ENCODE measurements at places on chromosomes 1 and 21.

DNA sequence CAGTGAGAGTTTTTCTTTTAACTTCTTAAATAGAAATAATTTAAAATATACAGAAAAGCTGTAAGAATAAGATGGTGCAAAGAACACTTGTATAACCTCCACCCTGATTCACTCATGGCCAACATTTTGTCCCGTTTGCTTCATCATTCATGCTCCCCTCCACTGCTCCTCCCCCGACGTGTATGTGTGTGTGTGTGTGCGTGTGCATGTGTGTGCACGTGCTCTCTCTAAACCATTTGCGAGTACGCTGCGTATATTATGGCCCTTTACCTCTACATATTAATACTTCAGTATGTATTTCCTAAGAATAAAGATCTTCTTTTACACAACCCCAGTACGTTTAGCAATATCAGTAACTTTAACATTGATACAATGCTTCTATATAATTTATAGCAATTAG is 43.0 kb downstream of the TRAF5 start:
- DNase-seq: no peak

DNA sequence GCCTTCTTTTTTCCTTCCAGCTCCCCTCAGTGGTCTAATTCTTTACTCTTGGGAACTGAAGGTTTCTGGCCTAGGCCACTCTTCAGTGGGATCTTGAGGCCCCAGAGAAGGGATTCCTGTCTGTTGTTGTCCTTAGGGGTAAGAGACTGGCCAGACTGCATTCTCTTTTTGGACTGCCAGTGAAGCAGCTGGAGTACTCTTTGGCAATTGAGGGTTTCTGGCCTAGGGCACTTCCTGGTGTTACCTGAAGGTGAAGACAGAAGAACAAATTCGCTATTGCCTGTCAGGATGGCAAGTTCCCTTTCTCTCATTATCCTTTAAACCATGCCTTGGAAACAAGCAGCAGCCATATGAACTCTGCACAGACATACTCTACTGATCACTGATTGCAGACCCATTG is 286.6 kb upstream of the ZP4 start:
- no peak for DNase-seq

- no peak for DNase-seq
Measured at GRCh38 chr21:40313260-40313659, 446.0 kb downstream of the PCP4 start.

DNA sequence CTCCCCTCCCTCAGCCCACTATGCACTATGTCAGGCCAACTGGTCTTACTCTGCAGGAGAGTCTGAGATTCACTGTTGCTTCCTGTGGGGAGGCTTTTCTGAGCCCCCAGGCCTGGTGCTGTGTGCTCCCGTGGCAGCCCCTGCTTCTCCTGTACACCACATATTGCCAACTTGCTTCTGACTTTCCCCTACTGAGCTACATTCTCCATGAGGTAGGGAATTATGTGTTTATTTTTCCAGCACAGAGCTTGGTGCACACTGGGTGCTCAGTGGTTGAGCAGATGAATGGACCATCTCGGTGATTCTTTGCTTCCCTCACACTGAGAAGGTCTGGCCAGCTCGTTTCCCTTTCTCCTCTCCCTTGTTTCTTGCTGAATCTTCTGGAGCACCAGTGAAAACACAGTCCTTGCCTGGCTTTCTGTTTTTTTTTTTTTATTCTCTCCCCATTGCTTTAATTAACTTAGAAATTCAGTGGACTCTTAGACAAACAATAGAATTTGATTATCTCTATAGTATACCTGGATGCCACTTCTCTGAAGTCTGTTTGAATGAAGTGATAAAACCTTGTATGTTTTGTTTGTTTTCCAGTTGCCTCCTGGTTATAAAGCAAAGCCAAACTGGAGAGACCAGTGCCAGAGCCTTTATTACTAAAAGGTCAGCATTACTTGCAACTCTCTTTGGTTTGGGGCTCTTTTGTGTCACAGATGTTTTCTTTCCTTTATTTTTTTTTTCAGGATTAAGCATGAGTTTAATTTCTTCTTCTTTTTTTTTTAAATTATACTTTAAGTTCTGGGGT is 50.3 kb upstream of the CNIH3 start:
- DNase-seq: no peak

DNA sequence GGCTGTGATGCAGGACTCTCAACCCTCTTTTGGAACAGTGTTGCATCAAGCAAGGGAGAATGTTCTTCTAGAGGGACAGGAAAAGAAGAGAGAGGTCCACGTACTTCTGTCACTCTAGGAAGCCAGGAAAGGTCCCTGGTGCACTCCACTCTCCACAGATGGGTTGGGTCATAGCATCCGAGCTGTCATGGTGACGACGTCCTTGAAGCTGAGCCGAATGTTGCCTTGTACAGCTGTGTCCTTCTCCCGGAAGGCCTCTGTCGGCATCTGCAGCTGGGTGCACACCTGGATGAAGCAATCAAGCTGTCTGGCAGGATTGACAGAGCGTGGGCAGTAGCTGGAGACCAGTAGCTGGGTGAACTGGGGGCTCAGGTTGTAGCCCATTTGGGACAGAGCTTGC is 12.5 kb downstream of the MDM4 start:
- no peak for DNase-seq

DNA sequence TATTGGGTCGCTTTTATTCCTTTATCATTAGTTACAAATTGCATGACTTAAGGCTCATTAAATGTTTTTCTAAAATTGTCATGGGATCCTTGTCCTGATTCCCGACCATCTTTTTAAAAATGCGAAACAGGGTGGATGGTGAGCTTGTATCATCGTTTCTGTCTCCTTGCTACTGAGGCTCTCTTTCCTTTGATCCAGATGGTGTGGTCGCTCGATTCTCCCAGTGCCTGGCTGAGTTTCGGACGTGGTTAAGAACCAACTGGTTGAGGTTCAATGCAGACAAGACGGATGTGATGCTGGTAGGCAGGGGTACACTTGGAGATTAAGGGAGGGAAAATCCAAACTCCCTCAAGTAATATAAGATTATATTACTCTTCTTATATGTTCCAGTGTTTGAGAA is 1.2 kb downstream of the MIER1 start:
- no peak for DNase-seq

- no peak for DNase-seq
Measured at GRCh38 chr1:240539769-240540414, 72.1 kb downstream of the GREM2 start.

GRCh38 chr1:58805716-58806571 is 22.1 kb upstream of the JUN start:
- no peak for DNase-seq

- DNase-seq: no peak
Measured at GRCh38 chr1:46655848-46656247, 12.3 kb downstream of the ATPAF1 start.

GRCh38 chr1:148367596-148367995 is 115.5 kb downstream of the PPIAL4G start:
- no peak for DNase-seq

GRCh38 chr1:10776190-10776905 is 20.1 kb downstream of the CASZ1 start:
- no peak for DNase-seq

GRCh38 chr1:164902491-164902890 is 343.5 kb downstream of the PBX1 start:
- DNase-seq: no peak

DNA sequence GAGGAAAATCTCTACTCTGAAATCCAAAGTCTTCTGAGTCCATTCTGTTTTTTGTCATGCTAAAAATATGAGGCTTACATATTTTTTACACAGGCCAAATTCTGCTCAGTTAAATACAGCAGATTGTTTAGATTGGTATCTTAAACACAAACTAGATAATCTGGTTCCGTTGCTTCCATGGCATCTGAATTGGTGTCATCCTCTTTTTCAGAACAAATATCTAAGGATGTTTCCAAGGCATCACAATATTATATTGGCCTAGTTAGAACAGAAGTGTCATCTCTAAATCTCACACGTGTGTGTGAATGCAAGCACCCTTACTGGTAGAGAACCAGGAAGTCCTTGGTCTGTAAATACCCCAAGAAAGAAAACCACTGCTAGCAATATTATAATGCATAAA is 151.2 kb downstream of the NRIP1 start:
- peak; percentile 2 for DNase-seq

DNA sequence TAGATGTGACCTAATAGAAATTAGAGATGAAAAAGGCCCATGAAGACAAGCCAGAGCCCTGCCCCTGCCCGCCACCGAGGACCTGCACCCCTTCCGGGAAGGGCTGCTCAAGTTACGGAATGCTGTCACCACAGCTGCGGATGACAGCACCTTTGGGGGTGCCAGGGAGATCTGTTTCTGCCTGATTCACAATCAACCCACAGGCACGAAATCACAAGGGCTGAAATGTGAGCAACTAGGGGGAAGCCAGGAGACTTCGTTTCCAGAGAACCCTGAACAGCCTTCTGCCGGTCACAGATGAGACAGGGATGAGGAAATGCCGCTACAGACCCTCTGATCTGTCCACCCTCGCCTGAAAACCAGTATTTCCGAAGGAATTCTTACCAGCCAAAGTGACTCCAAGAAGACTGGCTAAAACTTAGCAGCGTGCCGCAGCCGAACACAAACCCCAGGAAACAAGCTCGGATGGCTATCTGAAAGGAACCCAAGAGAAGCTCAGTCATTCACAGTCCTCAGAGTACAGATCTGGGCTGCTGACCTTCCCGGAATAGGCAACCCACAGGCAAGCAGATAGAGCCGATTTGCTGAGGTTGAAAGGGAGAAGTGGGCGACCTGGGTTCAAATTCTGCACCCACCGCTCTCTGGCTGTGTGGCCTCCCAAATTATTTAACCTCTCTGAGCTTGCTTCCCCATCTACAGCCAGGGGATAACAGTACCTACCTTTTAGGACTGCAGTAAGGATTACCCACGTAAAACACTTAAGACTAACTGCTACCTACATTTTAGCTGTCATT is 1.1 kb downstream of the ICMT start:
- no peak for DNase-seq

GRCh38 chr1:178548108-178548507 is 35.2 kb downstream of the TEX35 start:
- DNase-seq: no peak

DNA sequence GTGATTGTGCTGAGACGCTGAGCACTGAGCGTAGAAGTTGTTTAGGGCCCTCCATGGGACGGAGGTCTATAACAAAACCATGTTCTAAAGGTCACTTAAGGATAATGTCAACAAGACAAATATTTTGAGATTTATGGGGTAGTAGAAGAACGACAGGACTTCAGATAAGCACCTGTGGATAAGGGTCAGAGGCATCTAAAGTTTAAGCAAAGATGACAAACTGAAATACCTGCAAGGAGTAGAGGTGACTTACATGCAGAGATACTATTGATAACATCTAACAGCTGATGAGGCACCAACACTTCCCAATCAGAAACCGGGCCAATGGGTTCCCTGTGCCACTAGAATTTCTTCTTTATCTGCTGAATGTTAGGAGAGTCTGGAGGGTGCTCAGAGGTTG is 83.5 kb downstream of the CENPF start:
- no peak for DNase-seq

DNA sequence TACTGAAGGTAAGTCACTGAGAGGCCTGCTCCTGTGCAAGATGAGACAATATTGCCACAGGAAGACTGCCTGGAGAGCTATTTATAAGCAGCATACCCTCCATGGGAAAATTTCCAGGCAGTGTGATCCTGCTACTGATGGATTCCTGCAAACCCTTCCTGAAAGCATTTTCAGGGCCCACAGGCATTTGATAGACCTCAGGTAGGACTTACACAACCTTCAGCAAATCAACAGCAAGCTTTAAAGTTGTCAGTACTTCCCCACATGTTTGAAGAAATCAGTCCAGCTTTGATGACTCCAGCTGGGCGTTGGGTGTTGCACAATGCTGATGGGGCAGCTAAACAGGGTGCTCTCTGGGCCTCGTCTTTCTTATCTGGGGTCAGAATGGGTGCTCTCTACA is 108.8 kb downstream of the PLXNA2 start:
- no peak for DNase-seq

GRCh38 chr1:2126331-2127186 is 68.0 kb downstream of the FAAP20 start:
- DNase-seq: no peak

DNA sequence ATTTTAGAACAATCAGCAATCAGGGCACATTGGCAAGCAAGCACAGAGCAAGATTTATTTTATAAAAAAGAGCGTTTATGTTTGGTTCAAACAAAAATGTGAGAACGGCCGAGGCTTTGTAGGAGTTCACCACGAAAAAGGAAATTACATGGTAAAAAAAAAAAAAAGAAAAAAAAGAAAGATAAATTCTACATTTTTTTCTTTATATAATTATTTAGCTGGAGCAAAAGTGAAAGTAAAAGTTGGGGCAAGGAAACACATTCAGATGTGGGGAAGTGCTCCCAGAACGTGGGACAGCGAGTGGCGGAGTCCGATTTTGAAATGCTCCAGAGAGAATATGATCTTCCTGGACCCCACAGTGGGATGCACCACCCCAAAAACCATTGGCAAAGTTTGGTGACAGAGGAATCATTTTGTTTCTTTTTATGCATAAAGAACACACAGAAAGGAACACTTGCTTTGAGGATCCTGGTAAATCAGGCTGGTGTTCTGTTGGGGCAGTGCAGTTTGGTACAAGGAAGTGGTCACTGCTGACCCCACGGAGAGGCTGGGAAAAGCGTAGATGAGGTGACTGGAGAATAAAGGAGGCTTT is 16.3 kb upstream of the ATP5PO start:
- DNase-seq: no peak

DNA sequence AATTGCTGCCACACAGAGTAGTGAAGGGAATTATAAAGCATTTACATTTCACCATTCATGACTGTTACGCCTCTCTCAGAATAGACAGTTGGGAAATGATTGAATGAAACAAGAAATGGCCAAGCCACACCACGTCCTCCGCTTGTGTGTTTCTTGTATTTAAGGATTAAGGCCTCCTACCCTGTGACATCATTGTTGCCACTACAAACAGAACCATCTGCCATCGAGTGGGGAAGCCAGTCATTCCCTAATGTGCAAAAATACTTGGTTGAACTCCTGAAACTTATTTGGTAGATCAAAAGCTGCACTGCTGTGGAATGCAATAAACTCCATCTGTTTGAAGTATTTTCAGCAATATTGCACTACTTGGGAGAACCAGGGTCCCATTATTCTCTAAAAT is 99.0 kb upstream of the C1orf105 start:
- DNase-seq: peak; percentile 66

GRCh38 chr1:153711026-153711425 is 16.8 kb upstream of the INTS3 start:
- no peak for DNase-seq

- no peak for DNase-seq
Measured at GRCh38 chr1:164607351-164607750, 48.4 kb downstream of the PBX1 start.

DNA sequence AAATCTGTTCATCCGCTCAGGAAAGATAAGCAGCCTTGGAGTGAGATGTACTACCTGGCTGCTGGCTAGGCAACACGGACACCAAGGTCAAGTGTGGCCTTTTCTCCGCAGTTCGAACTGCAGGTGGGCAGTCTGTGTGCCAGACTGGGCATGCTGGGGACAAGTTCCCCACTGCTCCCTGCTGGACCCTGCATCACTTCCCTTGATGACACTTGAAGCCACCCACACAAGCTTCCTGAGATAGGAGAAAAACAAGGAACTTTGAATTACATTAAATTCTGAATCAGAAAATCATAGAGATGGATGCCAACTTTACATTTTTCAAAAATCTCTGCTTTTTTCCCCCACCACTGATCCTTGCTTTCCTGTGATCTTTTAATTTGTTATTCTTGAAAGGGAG is 38.3 kb downstream of the BEND5 start:
- DNase-seq: no peak

GRCh38 chr1:11878891-11879190 is 20.1 kb upstream of the NPPB start:
- DNase-seq: no peak

GRCh38 chr21:46168238-46168637 is 12.9 kb upstream of the FTCD start:
- no peak for DNase-seq

All from NCI-H460 (cell line).